WERI-Rb-1 (cell line): ENCODE measurements at places on chromosomes 3 and 15.

DNA sequence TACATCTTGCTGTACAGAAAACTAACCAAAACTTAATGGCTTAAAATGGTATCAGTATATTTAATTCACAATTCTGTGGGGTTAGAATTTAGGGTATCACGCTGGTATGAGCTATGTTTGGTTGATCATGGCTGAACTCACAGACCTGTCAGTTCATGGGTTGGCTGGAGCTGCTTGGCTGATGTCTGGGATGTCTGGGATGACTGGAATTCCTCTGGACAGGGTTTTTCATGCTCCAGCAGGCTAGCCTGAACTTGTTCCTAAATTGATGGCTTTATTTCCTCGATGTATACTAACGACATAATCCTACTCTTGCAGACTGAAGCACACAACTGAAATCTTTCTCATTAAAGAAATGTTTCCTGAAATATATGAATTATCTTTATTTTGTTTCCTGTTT, 338.9 kb upstream of the GBE1 start:
- no peak for DNase-seq

GRCh38 chr3:160400030-160400701, 716 bp downstream of the SMC4 start:
- peak; percentile 22 for DNase-seq

DNA sequence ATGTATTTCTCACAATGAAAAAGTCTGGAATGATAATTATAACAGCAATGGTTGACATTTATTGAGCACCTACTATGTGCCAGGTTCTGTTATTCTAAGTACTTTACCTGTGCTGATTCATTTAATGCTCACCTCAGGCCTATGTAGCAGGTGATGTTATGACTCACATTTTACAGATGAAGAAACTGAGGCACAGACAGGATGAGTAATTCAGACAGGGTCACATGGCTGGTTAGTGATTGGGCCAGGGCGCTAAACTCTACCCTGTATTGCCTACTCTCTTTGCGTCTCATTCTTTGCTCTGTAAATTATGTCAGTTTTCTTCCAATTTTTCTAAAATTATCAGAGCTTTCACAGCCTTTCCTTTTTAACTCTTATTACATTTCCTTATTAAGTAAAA, 98.3 kb downstream of the PIK3R4 start:
- no peak for DNase-seq

GRCh38 chr3:128584412-128585020, 66.1 kb downstream of the RPN1 start:
- peak; percentile 76 for DNase-seq

GRCh38 chr15:55151631-55152030, 45.1 kb downstream of the RSL24D1 start:
- DNase-seq: no peak

DNA sequence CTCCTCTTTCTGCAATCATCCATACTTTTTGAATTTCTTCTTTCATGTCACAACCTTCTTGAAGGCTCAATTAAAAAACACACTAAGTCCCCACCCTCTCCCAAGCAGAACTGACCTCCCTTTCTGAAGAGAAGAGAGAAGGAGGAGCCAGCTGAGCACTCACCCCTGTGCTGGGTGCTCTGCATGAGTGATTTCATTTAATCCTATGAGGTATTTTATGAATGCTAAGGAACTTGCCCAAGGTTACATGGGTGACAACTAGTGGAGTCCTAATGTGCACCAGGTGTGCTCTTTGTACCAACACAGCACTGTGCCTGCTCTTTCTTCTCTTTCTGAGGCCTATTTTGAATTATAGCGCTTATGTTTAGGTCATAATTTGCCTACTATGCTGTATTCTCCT, 135.6 kb downstream of the DUT start:
- DNase-seq: no peak

DNA sequence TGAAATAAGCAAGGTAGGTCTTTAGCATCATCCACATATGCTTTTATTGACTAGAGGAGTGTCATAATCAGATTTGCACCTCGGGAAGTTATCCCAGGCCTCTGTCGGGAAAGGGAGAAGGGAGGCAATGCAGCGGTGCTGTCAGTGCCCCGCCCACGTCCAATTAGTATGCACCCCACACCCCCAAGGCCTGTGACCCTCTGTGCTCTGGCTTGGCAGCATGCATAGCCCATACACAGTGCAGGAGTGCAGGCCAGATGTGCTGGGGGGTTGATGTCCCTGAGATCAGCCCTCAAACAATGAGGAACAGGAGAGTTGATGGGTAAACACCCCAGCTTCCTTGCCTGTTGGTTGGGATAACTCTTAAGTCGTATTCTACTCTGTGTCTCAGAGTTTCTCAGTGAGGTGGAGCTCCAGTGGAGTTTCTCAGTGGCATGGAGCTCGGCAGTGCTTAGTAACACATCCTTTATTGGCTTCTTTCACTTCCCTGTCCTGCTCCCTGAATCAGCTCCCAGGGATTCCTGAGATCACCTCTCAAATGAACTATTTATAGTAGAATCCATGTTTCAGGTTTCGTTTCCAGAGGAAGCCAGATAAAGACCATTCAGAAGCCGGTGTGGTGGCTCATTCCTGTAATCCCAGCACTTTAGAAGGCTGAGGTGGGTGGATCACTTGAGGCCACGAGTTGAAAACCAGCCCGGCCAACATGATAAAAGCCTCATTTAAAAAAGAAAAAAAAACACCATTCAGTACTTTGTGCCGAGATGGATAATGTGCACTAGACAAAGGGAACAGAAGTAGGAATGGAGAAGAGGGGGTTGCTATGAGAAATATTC, 26.7 kb upstream of the NDUFB4 start:
- DNase-seq: no peak
